Endodermal cell (in vitro differentiated cells): ENCODE measurements at places on chromosomes 3 and 15.

DNA sequence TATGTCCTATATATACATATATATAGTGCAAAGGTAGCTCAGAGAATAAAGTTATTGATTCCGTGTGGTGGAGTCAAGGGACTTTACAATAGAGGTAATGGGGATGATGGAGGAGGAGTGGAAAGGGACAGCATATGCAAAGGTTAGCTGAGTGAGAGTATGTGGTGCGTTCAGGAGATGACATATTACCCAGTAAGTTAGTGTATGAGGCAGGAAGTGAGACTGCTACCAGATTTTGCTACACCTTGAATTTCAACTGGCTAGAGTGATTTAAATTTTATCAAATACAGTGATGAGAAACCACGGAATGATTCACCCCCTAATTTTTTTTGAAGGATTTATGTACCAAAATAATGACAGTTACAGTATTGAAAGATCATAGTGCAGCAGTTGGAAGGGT, 2.8 kb downstream of the ACTL6A start:
- DNase-seq, result no peak

GRCh38 chr3:183287301-183287971, 34.4 kb downstream of the B3GNT5 start:
- no peak for DNase-seq

GRCh38 chr3:23107221-23107620, 95.9 kb upstream of the UBE2E2 start:
- DNase-seq, result no peak

- peak; percentile 14 for DNase-seq
These were observed 59.2 kb upstream of the ABHD17C start for GRCh38 chr15:80635953-80636352.

DNA sequence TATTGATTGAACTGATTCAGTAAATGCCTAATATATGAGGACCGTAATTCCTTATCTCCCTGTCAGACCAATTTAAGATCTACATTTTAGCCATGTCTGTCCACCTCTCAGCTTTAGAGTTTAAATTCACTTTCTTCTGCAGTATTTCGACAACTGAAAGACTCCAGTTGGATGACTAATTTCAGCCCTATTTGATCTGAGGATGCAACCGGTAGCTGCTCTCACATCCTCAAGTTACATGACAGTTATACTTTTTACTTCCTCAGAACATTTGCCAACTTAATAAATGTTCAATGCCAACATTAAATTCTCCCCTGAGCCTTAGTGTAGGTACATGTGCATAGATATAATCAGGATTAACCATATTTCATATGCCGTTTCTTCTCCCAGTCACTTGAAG, 2.5 kb upstream of the HHLA2 start:
- no peak for DNase-seq
